ENCODE measurements at places on chromosomes 4 and X.

DNA sequence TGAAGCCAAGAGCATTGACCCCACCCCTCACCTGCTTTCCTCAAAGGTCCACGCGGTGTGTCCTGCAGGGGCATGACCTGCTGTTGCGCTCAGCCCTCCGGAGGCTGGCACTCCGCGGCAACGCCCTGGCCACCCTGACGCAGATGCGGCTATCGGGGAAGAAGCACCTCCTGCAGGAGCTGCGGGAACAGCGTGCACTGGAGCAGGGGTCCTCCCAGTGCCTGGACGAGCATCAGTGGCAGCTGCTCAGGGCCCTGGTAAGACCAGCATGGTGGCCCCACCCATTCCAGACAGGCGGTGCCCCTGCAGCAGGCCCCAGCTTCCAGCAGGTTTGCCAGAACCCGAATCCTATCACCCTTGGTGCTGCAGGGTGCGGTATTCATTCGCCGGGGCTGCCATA, 86.0 kb downstream of the EVC start:
- no peak for DNase-seq

DNA sequence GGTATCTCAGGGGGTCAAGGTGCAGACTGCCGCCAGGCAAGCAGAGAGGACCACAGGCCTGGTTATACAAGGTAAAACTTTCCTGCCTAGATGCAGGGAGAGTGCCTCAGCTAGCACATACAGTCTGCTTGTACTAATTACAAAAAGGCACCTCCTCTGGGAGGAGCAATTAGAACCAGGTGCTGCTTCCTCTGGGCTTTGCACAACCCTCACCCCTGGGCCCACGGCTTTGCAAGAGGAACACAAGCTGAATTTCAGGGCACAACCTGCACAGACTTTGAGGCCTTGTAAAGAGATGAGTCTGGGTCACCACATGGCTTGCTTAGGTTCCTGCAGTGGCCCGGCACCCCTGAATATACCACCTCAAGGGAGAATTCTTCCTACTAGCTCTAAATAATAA, 9.2 kb upstream of the CITED1 start:
- DNase-seq, result no peak

- DNase-seq, result no peak
These were observed 434.4 kb downstream of the KCNIP4 start for GRCh38 chr4:21514022-21514694.

- DNase-seq, result peak; percentile 95
These were observed at the start of gene RTL5 for GRCh38 chrX:72131317-72132294. RTL5 (minus strand) TSS chrX:72131915.

DNA sequence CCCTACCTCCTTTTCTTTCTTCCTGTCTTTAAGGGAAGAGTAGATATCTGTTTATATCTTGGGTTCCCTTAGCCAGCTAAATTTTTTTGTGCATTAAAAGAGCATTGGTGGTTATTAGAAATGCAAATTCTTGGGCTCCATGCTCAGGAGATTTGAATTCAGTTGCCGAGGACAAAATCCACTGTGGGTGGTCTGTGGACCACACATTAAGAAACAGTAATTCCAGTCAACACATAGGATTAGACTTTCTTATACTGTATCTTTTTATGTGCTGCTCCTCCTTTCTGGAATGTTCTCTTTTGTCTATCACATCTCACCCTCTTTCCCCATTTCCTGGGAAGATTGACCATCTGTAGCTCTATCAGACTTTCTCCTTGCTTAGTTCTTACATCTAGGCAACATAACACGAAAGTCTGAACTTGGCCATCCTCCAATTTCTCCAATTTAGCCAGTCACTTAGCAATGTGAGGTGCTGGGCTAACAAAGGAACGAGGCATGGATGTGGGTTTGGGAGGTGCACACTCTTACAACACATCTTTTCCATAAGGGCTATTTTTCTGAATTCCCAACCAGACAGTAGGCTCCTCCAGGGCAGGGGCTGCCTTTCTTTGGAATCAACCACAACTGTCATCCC, 5.3 kb upstream of the PDLIM3 start:
- DNase-seq, result no peak

DNA sequence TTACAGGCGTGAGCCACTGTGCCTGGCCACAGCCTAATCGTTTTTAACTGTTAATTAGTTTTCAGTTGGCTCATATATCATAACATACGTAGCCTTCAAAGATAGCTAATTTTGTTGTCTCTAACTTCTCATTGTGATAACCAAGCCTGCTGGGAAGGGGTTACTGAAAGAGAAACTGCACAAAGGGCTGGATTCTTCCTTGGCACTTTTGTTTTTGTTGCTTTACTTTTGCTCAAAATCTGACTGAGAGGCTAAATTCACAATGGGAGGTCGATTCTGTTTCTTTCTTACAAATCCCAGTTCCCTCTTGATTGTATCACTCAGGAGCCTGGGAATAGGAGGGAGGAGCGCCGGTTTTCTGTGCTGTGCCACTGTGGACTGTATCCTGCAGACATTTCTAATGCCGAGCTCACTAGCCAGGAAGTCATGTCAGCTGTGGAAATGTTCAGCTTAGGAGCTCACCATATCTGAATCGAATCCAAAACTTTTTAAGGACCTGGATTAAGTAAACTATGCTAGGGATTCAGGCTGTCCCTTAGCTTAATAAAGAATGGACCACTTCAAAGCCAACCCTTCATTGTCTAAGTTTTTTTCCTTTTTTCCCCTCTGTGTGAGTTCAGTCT, 120.5 kb upstream of the FAT1 start:
- no peak for DNase-seq

GRCh38 chr4:82890528-82890900, 439 bp downstream of the SEC31A start:
- DNase-seq, result no peak

GRCh38 chrX:34562006-34562405, 95.1 kb downstream of the TMEM47 start:
- DNase-seq, result no peak

DNA sequence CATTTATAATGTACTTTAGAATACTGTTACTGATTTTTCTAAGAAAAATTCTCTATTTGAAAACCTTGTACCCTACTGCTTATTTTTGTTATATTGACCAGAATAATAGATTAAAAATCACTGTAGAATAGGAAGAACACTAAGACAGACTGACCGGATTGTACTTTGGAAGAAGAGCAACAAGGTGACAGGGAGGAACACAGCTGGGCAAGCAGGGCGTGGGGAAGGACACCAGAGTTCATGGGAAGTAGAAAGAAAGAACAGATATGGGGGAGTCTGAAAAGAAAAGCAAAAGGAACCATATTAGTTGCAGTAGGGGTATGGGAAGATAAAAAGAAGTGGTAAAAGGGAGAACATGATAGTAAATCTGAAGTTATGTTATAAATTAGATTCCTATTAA, 38.6 kb downstream of the TXK start:
- DNase-seq, result no peak

DNA sequence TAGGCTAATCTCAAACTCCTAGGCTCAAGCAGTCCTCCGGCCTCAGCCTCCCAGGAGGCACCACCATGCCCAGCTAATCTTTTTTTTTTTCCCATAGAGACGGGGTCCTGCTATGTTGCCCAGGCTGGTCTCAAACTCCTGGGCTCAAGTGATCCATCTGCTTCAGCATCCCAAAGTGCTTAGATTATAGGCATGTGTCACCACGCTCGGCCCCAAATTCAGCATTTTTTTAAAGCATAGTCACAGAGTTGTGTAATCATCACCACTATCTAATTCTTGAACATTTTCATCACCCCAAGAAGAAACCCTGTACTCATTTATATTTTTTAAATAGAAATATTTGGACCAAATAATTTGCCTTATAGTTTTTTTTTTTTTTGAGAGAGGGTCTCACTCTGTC, 10.3 kb downstream of the CENPI start:
- DNase-seq, result no peak

- peak; percentile 82 for DNase-seq
These were observed 463.9 kb upstream of the PCDH7 start for GRCh38 chr4:30256116-30256832.

GRCh38 chr4:159552979-159553768, 450.3 kb downstream of the RAPGEF2 start:
- no peak for DNase-seq

GRCh38 chrX:81577028-81577427, 375.1 kb downstream of the SH3BGRL start:
- no peak for DNase-seq

GRCh38 chr4:103204111-103204510, 6.0 kb upstream of the CENPE start:
- peak; percentile 3 for DNase-seq

- no peak for DNase-seq
These were observed 18.6 kb downstream of the TBC1D1 start for GRCh38 chr4:37909332-37910090.

DNA sequence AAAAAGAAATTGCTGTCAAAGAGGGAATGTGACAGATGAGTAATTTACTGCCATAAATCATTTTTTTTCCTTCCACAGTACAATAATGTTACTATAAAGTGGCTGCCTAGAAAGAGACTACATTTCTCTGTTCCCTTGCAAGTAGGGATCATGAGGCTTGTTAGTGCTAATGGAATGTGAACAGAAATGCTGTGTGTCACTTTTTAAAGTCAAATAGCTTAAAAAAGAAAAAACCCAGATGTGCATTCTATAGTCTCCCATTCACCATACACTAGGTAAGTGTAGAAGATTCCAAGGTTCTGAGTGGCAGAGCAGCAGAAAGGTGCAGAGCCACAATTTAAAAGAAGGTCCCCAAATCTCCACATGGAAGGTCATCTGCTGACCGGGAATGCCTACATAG, 328.4 kb downstream of the CAMK2D start:
- no peak for DNase-seq

- DNase-seq, result no peak
These were observed 115.6 kb downstream of the ARAP2 start for GRCh38 chr4:36128689-36129088.

DNA sequence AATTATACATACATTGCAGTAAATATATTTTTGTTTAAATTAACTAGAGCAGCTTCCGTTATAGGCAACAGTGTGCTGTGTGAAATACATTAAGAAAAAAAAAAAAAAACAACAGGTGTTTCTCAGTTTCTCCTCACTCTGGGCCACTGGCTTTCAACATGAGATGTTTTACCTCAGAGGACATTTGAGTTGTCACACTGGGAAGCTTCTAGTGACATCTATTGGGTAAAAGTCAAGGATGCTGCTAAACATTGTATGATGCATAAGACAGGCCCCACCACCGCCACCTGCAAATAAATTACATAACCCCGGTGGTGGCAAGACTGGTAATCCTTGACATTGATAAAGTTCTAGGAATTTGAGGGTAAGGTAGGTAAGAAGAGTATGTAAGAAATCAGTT, 1512.2 kb downstream of the C4orf33 start:
- no peak for DNase-seq

DNA sequence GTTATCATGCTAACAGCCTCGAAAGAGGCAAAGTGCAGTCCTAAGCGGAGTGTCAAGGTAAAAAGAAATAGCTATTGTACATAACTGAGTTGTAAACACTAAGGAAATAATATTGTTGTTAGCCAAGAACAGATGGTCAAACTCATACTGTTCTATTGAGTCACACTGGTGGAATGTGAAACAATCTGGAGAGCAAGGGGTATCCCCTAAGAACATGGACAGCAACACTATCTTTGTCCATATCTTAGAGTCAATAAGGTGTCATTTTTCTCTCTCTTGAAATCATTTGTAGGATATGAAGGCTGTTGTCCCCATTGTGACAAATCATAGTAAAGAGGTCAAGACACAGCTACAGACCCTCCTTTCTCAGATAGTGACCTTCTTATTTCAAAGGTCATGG, 4.5 kb upstream of the PDGFC start:
- no peak for DNase-seq

GRCh38 chr4:114334884-114335330, 263.7 kb upstream of the UGT8 start:
- DNase-seq, result no peak

All from NCI-H345 (cell line).